ENCODE measurements at places on chromosomes 11 and 22.

DNA sequence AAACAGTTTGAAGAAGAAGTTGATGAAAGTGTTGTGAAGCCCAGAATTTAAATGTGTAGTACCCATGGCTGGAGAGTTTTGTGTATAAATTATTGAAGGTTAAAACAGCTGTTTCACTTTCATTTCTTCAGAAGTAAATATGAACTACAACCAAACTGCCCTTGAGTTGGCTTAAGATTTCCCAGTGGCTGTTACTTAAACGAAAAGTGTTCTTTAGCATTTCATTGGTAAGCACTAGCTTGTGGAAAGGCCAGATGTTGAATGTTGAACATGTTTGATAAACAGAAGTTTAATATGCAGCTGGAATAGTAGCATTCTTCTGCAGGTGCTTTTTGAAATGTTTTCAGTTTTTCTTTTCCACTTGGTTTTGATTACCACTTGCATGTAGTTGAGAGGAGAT, 83.2 kb upstream of the TNRC6B start:
- no peak for DNase-seq

DNA sequence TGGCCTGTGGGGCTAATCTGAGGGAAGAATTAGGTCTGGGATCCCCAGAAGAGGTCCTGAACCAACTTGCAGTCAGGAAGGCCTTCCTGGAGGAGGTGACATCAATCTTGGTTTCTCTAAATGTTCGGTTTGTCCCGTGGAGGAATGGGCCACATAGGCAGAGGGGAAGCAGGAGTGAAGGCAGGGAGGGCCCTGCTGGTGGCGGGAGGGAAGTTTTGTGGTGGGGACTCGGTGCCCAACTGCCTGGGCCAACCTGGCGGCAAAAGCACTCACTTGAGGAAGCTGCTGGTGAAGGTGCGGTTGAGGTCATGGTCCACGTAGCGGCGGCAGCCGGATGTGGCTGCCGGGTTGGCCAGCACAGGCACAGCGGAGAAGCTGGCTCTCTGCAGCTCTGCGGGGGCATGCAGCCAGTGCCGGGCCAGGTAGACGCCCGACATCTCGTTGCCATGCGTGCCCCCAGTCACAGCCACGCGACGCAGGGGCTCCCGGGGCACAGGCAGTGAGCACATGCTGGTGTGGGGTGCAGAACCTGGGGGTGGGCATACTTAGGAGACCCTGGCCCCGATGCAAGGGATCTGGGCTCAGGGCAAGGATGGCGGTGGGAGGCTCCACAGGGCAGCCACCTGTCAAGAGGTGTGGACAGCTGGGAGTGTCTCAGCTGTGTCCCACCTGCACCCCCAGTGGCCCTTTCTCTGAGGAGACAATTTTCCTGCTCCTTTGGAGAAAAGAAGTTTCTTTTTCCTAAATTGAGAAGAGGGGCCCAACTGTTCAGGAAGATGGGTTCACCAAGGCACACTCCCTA, 3.8 kb downstream of the ACY3 start:
- DNase-seq = no peak

DNA sequence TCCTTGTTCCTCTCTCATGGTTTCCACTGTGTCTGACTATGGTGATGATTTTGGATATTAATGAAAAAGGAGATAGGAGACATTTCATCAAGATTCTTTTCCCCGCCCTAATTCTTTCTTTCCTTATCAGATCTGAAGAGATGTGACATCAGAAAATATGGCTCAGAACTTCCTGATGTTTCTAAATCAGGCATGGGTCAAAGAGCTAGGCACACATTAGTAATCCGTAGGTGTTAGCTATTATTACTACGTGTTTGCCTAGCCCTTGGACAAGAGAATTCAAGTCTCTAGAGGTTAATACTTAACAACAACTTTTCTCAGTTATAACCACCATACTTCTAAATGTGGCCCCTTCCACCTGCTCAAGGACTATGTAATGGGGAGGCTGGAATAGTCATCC, 5.8 kb downstream of the JOSD1 start:
- no peak for DNase-seq

DNA sequence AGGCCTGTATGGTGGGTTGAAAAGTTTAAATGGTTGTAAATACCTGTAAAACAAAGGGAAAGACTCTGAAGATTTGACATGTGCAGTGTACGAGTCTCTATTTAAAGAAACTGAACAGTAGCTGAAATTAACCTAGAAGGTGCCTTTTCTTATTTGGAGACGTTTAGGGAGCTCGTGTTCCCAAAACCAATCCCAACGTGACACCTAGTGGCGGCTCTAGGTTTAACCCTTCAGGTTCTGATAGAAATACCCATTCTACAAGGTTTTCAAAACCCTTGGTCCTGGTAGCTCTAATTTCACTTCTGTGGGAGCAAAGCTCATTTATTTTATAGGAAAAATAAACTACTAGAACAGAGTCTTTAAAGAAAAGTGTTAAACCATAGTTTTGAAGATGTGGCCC, 258.3 kb downstream of the LRRC4C start:
- DNase-seq = no peak

DNA sequence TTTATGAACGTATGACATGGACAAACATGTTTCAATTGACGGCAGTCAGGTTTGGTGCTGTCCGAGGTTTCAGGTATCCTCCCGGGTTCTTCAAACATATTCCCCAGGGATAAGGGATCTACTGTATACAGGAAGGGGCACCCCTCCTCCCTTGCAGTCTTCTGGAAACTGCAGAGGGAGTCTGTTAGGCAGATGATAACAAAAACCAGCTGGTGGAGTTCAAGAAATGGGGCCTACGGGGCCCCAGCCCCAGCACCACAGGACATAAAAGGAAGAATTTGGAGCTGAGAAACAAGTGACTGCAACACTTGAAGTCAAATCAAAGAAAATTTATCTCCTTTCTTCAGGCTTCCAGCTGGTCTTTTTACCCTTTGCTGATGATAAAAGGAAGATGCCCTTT, 32.1 kb downstream of the SNU13 start:
- DNase-seq = no peak

GRCh38 chr11:118142809-118143208, 9.8 kb downstream of the SCN4B start:
- no peak for DNase-seq

DNA sequence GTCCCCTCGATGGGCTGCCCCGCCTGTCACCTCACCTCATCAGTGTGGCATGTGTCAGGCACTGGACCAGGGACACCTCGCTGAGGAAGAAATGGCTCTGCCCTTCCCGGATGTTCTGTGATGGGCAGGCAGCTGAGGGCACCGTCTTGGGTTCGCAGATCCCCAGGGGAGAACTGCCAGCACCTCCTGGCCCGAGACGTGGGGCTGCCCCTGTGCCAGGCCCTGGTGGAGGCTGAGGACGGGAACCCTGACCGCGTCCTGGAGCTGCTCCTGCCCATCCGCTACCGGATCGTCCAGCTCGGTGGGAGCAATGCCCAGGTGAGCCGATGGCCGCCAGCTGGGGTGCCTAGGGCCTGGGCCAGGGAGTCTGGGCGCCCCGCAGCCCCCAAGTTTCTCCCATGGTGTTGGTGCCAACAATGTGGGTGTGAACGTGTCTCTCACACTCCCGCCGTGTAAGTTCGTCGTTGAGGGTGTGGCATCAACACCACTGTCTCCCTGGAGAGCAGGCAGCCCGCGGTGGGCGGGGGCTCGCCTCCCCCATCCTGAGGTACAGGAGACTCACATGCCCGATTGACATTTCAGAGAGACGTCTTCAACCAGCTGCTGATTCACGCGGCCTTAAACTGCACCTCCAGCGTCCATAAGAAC, 7.3 kb upstream of the GTSE1 start:
- DNase-seq = no peak

GRCh38 chr22:21714059-21714770, 21.4 kb downstream of the YPEL1 start:
- DNase-seq = no peak
